ENCODE measurements at places on chromosomes 2 and 18.
A peak's percentile ranks its signal among the peaks of the same experiment; 100 is the strongest.

DNA sequence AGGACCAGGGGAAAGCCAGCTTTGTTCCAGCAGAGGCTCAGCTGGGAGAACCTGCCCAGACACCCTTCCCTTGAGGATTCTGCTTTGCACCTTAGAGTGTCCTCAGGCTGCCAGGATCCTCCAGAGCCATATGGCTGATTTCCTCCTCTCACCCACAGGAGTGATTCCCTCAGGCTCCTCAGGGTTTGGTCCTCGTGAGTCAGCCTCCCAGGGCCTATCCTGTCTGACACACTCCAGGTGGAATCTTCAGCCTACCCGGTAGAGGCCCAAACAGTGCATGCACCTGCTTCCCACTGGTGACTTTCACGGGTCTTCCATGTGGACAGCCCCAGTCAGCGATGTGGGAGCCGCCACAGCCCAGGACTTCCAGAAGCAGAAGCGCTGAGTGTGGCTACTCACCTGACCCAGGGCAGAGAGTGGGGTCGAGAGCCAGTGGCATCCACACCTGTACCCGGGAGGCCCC lies 73.3 kb downstream of the TFCP2L1 start:
- DNase-seq = peak; percentile 55

DNA sequence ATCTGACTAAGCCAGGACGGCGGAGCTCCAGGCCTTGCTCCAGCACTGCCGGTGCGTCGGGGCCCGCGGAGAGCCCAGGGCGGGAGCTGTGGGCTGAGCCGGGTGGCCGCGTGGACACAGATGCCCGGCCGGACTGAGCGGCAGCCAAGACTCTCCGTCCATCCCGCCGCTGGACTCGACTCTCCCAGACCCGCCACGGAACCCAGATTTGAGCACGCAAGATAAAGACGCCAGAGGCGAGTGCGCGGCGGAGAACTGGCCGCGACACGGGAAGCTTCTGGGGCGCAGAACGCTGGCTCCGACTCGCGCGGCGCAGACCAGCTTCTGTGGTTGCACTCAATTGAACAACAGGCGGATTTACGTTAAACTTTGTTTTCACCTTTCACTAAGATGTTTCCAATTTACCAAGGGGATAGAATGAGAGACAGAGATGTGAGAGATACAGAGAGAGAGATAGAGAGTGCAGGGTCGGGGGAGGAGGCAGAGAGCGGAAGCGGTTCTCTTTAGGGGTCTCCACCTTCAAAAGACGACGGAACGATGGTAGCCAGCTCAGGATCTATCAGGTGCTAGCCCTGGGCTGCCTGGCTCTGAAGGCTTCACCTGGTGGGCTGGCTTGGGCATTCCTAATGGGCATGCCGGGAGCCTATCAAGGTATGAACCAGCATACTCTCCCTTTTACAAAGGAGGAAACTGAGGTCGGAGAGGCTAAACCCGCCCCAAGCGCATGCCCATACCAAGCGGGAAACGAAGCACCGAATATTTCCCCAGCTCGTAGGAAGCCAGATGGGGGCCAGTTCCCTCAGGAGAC lies 10.4 kb upstream of the EN1 start:
- DNase-seq = no peak

GRCh38 chr2:163132850-163133249 lies 294.3 kb upstream of the KCNH7 start:
- DNase-seq = peak; percentile 30

GRCh38 chr18:76981396-76981968 lies 151.1 kb downstream of the MBP start:
- no peak for DNase-seq

DNA sequence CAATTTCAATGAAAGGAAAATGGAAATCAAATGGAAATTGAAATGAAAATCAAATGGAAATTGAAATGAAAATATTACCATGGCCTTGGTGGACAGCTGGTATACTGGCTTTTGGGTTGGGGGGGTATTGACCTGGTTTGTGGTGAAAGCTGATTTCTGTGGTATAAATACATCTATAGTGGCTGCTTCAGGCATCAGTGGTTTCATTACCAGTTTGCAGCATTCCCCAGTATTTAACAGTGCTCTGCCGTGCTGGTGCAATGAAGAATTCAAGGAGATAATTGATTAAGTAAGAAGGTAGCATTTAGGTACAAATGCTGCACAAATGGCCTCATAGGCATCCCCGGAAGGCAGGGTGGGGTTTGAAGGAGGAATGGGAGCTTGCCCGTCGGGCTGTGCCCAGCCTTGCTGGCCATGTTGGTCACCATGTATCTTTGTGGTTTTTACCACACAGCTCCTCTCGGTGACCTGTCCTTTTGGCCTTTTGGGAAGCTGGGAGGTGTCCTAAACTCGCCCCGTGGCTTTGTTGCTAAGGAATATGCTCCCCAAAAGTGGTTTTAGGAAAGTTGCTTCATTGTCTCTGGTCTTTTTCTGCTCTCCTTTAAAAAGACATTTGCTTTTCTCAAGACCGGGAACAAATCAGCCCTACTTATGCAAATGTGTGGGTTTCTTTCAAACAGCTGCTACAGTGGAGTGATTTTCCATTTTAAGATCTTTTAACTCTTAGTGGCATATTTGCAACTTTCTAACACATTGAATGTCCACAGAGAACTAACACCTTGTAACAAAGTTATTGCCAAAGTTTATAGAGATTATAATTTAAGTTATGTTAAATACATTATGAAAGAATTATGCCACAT lies 28.6 kb downstream of the SNTG2 start:
- DNase-seq = no peak

DNA sequence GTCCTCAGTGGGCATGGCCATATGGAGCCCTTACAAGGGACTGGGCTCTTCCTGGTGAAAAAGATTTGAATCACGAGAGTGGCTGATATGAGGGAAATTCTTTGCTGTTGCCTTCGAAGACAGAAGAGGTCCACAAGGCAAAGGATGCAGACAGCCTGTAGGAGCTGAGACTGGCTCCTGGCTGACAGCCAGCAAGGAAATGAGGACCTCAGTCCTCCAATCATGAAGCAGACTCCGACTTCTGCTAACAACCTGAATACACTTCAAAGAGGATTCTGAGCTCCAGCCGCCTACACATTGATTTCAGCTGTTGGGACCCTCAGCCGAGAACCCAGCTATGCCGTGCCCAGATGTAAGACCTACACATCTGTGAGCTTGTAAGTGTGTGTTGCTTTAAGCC lies 3.0 kb upstream of the ST8SIA5 start:
- DNase-seq = no peak

- peak; percentile 71 for DNase-seq
Observed at GRCh38 chr18:21444465-21445212, 155.9 kb downstream of the ESCO1 start.

DNA sequence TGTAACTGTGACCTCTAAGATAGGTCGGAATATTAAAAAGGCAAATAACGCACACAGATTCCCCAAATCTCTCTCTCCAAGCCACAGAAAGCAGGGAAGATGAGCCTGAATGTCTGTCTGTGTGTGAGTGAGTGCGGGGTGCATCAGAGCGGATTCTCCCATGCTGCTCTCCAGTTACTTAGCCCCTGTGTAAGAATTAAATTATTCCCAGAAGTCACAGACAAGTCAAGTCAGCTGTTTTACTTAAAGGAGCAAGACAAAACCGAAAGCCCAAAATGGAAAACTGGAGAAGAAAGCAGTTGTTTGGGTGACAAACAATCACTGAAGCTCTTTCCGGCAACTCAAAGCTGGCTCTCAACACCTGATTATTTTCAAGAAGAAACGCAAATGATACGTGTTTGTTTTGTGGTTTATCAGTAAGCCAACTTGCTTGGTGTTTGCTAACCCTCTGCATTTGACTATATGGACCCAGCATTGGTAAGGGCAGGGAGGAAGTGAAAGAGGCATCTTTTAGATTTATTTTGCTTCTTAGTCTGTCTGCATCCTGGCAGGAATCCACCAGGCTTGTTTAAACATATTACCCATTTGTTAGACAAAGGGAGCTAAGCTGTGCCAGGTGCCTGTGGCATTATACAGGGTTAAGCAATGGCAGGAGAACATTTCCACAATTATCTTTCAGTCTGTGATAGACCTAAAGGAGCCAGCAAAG lies 121.5 kb upstream of the CREB1 start:
- DNase-seq = no peak

- DNase-seq = no peak
Observed at GRCh38 chr2:176768185-176768584, 444.4 kb upstream of the HNRNPA3 start.

- peak; percentile 32 for DNase-seq
Observed at GRCh38 chr2:44392338-44392943, 30.7 kb downstream of the CAMKMT start.

- DNase-seq = no peak
Observed at GRCh38 chr18:35345460-35345921, 1.3 kb upstream of the ZNF24 start.

GRCh38 chr2:127032621-127033020 lies 74.3 kb downstream of the BIN1 start:
- no peak for DNase-seq

GRCh38 chr2:193695367-193695766 lies 1500.6 kb upstream of the TMEFF2 start:
- DNase-seq = no peak

DNA sequence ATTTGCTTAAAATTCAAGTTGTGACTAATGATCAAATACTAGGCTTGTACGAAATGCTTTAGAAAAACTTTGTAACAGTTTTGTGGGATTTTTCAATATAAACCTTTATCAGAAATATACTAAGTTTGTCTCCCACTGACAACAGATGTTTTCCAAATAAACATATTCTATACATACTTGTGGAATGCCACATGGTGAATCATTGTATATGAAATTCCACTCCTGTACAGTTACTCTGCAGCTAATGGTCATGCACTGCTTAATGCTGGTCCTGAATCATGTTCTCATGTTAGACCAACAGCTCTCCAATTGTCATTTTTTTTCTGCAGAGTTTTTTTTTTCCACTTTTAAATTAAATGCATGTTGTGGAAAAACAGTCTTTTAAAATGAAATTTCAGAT lies 90.1 kb downstream of the DPP4 start:
- no peak for DNase-seq

- DNase-seq = peak; percentile 40
Observed at GRCh38 chr2:216315802-216316603, 56.3 kb downstream of the MARCHF4 start.

DNA sequence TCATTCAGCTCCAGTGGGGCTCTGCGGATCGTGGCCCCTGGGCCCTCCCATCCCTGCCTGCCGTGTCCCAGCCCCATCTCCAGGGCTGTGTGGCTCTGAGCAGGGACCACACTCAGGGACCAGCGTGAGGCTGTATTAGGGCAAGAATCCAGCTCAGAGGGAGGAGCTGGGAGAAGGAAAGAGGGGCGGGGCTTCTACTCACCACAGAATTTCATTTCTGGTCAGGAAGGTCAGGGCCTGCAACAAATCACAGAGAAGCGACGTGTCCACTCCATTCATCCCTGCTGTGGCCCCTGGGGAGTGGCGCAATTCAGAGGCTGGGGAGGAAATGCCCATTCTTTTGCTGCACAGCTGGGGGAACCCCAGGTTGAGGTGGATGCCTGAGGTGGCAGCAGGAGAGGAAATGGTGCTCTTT lies 828 bp downstream of the CIB4 start:
- peak; percentile 26 for DNase-seq

- no peak for DNase-seq
Observed at GRCh38 chr18:42414756-42415454, 459.9 kb downstream of the PIK3C3 start.

- no peak for DNase-seq
Observed at GRCh38 chr2:157757500-157757899, 118.6 kb downstream of the ACVR1 start.

DNA sequence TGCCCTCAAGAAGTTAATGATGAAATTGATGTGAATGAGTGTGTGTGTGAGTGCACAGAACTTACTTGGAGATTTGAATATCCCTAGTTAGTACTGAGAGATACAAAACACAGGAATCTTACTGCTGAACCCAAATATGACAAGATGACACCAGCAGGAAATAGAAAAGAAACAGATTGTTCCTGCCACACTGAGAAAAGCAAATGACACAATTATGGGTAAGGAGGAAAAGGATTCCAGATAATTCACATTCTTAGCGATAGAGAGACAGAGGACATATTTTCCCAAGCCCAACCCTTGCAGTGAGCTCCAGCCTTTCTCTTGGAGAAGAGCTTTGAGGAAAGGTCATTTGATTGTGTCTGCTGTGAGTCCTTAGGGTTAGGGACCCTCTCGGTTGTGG lies 105.7 kb upstream of the SMIM21 start:
- no peak for DNase-seq

DNA sequence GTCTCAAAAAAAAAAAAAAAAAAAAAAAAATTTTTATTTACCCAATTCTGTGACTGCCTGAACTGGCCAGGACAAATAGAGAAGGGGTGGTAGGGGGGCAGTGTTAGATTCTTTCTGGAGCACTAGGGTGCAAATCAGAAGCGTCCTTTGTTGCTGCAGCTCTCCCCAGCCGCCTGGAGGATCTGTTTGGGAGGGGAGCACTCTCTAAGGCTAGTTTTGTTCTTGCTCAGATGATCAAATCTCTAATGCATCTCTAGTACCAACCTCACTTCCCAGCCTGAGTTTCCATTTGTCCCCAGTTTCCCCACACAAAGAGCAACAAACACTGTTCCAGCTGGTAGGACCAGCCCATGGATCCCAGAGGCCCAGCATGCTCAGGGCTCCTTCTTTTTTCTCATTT lies 83.0 kb downstream of the GBX2 start:
- DNase-seq = no peak

DNA sequence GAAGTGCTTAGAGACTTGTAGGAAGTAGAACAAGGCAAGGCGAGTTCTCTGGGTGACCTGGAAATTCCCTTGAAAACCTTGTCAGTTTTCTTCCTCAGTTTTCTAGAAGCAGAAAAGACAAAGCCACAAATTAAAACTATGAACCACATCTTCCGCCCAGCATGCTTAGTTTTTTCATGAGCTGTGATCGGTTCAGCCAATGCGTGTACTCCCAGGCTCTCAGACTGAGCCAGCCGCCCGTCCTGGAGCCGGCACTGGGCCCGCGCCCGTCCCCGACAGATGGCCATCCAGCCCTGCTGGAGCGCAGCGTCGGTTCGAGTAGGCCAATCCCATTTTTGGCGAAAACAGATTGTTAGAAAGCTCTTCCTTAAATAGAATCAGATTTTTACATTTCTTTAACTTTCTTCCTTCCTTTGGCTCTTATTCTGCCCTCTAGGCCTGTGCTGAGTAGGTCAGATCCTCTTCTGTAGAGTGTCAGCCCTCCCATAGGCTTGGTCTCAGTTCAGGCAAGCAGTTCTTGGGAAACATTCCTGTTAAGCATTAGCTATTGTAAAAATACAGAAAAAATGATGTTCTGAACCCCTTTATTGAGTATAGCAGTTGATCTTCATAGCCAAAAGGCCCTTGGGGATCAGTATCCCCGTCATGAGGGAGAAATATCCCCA lies 112.5 kb downstream of the NCK2 start:
- DNase-seq = no peak

- no peak for DNase-seq
Observed at GRCh38 chr2:46548521-46549144, 69.3 kb downstream of the TMEM247 start.

Data from LoVo (cell line).